ENCODE measurements at places on chromosomes 7 and 10. TPM values are rescaled to one million over a fixed set of nuclear protein-coding genes. Genes with fewer than 3 reads are reported as not detected.

DNA sequence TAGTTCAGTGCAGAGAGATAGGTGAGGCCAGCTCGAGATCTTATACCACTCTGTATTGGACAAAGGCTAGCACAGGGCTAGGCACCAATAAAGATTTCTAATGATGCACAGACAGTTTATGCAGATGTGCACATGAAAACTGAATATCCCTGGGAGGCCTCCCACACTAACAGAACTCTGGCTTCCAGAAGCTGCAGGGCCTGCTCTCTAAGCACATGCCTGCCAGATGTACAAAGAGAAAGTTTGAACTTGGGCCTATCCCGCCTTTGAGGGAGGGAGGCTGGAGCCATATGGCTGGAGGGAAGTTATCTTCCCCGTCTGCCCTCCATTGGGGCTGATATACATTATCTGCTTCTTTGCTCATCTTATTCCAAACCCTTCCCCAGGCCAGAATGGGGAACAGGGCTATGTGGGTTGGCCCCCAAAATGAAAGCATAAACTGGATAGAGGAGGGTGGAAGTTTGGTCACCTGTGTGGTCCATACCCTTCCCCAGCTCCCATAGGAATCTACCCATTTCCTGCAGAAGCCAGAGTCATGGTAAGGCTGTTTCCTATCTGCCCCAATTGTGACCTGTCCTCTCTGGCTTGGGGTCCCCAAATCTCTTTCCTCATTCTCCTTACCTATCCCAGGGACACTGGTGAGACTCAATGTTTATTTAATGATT is 3.8 kb downstream of the KAZALD1 start:
- DNase-seq, result peak; percentile 84

The CPA2 gene
- not detected for total RNA-seq

DNA sequence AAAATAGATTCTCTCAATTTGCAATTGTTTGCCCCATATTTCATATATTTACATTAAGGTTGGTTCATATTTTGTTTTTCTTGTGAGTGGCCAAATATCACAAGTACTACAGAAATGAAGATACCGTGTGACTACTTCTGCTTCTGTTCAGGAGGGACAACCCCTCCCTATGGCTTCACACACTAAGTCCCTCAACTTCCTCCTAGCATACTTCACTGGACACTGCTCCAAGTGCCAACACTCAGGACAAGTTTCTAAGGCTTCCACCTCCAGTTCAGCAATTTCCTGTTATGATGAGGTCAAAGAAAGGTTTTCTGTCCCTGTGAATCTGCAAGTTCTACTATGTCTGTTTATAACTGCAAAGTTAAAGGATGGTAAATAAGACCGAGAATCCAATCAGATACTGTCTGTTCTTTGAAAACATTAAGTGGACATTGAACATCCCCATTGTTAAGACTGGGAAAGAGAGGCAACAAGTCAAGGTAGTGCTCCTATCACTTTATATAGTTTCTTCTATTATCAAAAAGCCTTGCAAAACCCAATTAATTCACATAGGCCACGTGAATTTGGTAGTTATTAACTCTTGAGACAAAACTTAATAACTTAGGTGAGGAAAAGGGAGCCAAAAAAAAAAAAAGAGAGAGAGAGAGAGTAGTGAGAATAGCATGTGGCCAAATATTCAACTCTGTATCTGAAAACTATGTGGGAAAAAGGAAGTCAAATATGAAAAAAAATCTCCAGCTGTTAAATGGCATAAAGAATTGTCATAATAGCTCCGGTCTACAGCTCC is 81.3 kb upstream of the DKK1 start:
- DNase-seq, result no peak

DNA sequence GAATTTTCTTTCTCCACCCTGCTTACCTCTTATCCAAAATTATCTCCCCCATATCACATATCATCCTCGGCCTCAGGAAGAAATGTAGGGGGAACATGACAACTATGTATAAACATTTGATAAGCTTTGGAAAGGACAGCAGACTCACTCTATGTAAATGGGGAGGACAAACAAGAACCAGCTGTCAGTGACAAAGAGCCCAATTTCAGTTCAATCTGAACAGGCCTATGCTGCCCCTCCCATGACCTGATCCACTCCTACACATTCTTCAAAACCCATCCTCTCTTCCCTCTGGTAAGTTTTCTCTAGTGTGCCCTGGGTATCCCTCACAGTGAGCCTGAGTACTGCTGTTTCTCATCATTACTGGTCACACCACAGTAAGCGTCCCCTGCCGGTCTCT is 20.8 kb downstream of the FZD9 start:
- no peak for DNase-seq

GRCh38 chr10:111435871-111436270 is 359.0 kb downstream of the ADRA2A start:
- DNase-seq, result no peak

DNA sequence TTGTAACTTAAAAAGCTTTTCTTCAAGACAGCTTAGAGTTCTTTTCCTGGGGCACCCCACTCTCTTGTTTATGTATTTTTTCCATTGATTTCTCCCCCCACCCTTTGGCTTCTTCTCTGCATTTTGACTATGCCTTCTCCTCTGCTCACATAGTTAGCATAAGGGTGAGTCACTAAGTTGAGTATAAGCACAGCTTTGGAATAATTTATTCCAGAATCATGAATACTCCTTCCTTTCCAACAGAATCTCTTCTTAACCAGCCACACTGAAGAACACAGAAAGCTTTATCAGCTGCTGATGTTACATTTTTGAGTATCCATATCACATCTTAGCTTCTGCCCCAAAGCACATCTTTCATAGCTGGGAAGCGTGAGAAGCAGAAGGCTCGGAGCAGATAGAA is 449.5 kb upstream of the MKI67 start:
- no peak for DNase-seq

GRCh38 chr7:47180516-47180826 is 401.4 kb downstream of the TNS3 start:
- DNase-seq, result no peak

DNA sequence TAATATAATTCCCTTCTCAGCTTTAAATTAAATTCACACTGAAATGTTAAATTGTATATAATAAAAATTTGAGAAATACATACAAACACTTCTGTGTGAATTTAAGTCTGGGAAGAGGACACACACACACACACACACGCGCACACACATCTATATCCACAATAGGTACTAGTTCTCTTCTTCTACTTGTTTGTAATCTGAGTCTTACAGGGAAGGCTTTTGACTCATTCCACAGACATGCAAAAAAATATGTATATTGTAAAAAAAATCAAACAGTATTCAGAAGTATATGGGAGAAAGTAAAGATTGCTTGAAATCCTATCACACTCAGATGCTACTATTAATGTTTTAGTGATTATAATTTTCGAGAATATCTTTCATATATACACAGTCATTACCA is 276.2 kb downstream of the MDFIC start:
- DNase-seq, result no peak

GRCh38 chr10:4943821-4944220 is 19.4 kb upstream of the AKR1C1 start:
- DNase-seq, result peak; percentile 1

GRCh38 chr7:46003896-46004875 is 83.1 kb upstream of the IGFBP3 start:
- DNase-seq, result peak; percentile 89

DNA sequence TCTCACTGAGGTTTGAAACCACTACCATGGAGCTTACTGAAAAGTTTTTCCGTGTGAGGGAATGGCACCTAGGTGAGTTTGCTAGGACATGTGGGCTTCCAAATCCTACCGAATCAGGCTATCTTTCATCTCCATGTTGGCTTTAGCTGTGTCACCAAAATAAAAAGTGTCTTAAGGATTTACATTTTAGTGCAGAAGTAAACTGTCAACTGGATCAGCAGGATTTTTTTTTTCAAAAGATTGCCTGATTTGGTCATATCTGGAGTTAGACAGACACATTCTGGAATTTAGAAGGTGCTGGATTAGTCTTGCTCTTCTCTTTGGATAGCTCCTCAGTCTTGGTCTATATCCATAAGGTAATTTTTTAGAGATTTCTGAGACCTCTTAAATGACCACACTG is 5.5 kb downstream of the ARID5B start:
- no peak for DNase-seq

Data from osteoblast (primary cell).